ENCODE measurements at places on chromosomes 5 and 9.
A peak's percentile ranks its signal among the peaks of the same experiment; 100 is the strongest.

DNA sequence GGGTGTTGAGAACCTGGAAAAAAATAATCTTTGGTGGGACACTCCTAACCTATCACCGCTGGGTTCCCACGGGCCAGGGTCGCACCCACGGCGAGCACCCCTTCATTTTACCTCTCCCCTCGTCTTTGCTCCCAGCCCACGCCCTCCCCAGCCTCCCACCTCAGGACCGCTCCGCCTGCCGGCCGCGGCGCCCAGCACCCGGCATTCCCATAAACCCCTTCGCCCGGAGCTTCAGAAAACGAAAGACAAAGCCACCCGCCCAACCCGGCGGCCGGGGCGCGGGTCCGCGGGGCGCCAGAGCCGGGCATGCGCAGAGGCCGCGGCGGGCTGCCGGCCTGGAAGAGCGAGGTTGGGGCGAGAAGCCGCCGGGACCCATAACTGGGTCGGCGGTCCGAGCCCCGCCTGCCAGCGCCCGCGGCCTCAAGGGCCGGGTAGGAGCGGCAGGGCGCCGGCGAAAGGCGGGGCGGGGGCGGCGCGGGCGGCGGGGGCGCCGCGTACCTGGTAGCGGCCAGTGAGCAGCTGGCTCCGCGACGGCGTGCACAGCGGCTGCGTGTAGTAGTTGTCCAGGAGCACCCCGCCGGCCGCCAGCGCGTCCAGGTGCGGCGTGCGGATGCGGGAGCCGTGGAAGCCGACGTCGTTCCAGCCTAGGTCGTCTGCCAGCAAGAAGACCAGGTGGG lies 533 bp downstream of the ARSB start:
- peak; percentile 57 for DNase-seq

DNA sequence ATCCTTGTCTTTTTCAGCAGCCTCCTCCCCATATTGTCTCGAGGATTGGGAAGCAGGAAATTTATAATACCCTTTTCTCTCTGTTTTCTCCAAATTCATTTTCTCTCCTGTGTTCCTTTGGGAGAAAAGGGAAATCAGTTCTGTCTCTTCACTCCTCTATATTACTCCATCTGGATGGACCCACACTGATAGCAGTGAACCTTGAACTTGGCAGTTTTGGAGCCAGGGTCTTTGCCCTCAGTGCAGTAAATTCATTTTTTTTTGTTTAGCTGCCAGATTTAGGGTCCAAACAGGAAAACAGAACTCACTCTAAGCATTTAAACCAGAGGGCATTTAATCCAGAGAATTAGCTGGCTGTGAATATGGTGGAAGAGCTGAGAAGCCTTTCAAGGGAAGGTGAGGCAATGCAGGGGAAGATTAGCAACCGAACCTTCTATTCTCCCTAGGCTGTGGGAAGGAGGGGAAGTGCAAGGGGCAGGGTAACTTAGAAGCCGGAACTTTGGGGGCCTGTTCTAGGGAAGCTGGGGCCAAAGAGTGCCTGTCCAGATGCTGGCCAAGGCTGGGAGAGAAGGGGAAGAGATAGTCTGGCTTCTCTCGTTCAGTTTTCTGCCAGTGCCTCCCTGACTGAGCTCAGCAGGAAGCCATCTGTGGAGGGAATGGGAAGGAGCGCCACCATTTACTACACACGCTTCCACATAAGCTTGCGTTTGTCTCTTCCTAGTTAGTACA lies 16.3 kb upstream of the NPR2 start:
- DNase-seq, result no peak

- DNase-seq, result no peak
Measured at GRCh38 chr9:92061184-92061583, 54.0 kb downstream of the SPTLC1 start.

DNA sequence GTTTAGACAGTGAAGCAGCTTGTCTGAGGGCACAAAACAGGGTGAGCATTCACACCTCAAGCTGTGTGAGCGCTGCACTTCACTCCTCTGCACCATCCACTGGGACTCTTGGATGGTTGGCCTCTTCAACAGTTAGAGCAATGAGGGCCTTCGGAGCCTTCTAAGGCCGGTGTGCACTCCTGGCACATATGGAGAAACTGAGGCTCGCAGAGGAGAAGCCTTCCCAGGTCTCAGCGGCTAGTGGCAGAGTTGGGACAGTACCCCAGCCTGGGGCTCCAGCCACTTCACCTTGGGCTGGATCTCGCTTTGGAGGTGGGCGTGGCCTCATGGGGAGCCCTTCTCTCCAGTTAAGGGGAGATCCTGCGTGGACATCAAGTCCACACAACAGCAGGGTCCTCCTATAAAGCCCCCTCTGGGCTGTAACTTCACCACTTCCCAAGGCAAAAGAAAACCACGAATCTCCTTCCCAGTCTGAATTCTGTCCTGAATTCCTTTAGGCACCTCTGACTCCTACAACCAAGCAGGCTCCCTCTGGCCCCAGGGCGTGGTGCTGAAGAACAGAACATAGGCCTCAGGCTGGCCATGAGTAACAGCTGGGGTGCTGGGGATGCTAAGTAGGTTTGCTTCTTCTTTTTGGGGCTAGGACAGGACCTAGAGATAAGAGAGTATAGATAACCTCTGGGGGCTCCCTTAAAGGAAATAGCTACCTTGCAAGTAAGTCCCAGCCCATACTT lies 30.5 kb upstream of the CSF1R start:
- no peak for DNase-seq

GRCh38 chr9:121324316-121324715 lies 45.7 kb downstream of the STOM start:
- no peak for DNase-seq

GRCh38 chr5:158727771-158728311 lies 371.9 kb downstream of the EBF1 start:
- DNase-seq, result no peak

DNA sequence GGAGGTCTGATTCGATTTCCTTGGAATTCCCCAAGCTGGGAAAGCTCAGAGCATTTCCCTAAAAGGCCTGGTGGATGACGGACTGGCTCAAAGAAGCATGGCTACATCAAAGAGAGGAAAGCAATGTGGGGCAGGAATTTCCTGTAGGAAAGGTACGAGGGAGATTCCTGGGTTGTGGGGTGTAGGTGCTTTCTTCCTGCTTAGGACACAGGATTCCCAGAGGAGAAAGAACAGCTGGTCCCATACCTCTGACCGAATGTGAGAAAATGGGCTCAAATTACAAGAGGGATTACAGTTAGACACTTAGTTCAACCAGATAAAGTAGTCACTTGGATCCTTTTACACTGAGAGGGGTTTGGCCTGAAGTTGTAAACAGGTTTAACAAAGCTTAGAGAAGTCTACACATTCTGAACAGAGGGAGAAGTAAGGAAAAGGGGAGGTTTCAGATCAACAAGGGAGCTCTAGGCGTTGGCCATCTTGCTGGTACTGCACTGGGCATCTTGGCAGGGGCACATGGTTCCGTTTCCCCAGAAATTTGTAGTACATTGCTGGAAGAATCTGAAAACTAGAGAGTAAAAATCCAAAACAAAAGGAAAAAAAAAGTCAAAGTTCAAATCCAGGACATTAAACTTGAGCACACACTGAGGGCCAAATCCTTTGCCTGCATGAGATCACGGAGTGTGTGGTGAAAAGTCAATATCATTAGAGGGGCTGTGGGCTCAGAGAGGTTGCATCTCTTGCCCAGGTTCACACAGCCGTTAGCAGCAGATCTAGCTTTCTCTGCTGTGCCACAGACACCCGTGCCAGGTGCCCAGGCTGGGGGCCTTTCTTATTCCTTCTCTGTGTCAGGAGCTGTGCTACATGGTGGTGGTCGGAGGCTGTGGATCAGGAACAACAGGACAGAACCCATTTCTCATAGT lies 171.3 kb downstream of the RGS3 start:
- DNase-seq, result no peak

DNA sequence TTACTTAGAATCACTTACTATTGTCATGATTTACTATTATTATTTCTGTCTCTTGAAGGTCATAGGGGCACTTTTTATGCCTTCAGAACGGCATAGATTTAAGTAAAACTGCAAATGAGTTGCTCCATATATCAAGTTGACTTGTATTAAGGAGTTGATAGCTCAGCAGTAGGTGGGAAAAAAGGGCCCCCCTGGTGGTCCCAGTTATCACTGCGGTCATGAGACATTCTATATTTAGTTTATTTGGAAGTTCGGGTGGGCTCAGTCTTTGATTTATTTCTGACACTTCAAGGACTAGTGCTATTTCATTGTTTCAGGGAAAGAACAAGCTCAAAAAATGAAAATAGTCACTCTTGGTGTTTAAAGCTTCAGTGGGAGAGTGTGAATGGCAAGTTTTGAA lies 159.3 kb downstream of the SLC24A2 start:
- DNase-seq, result no peak

DNA sequence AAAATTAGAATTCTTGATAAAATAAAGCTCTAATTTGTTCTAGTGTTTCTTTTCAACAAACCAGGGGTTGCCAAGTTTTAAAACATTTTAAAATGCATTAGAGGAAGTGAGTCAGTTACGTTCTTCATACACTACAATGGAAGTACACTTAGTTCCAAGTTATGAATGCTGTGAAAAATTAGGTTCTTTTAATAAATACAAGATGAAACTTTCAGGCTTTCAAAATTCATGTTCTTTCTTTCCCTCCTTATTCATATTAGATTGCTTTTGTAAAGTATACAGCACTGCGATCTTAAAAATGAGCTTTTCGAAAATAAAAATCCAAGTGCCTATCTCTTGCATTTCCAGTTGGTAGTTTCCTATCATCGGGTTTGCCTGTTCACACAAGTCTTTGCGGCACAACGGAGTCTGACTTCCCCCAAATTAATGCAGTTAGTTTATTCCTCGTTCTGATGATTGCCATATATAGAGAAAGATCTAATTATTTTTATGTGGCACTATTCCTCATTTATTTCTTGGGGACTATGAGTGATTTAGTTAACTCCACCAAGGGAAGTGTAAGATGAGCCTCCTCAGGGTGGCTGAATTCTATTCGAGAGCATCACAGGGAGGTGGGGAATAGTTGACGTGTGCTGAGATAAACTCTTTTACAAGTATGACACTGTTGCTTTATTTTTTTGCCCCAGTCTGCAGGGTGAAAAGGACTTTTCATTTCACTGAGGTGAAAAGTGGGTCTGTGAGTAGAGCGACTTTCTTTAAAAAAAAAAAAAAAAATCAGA lies 238.2 kb downstream of the CD180 start:
- no peak for DNase-seq

Data from stimulated activated CD8-positive, alpha-beta memory T cell treated with anti-CD3 and anti-CD28 coated beads, Interleukin-4, amount 100 ng/mL, for 4 hours (primary cell).